GM04504 (cell line): ENCODE measurements at places on chromosomes 11 and 22.

DNA sequence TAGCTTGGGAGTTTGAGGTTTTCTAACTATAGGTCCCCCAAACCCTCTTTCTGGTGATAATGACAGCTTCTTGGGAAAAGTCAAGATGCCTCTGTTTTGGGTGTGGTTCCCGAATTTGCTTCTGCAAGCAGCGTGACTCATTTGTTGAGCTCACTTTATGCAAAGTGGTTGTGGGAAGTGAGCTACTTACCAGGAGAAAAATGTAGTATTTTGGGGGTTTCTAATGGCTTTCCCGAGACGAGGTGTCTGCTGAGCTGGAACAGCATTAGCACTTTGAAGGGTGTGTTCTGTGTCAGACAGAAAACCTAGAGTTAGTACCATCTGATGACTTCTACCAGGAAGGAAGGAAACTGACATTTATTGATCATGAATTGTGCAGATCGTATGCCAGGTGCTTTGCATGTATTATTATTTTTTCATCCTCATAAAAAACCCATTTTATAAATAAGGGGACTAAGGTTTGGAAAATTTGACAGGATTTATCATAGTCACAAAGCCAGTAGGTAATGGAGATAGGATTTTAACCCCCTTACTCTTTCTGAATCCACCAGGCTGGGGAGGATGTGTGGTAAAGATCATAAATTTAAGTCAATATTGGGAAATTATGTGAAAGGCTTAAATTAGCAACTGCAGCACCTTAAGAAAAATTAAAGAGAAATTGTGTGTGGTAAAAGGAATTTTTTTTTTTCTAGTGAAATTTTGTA is 108.8 kb upstream of the CD44 start:
- peak; percentile 69 for DNase-seq

GRCh38 chr11:250740-251299 is 14.0 kb downstream of the PSMD13 start:
- no peak for DNase-seq

DNA sequence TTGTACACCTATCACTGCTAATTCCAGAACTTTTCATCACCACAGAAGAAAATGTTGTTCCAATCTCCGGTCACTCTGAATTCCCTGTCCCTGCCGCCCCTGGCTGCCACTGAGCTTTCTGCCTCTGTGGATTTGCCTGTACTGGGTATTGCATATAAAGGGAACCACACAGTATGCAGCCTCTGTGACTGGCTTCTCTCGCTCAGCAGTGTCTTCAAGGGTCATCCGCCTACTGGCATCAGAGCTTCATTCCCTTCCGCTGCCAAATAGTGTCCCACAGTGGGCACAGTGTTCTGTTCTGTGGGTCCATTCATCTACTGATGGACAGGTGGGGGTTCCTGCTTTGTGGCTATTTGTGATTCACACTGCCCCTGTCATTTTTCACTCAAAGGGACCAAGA is 5.3 kb downstream of the DHCR7 start:
- DNase-seq, result no peak

DNA sequence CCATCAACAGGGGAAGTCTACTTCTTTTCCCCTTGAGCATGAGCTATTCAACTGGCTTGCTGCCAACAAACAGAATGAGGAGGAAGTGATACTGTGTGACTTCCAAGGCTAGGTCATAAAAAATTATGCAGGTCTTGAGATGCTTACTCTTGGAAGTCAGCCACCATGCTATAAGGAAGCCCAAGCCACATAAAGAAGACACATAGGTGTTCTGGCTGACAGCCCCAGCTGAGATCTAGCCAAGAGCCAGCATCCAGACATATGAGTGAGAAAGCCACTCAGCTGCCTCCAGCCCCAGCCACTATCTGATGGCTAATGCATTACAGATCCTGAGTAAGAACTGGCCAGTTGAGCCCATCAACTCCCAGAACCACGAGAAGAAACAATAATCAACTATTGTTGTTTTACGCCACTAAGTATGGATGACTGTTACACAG is 31.0 kb upstream of the PPP2R1B start:
- DNase-seq, result no peak

GRCh38 chr11:44913502-44913901 is 37.2 kb downstream of the TP53I11 start:
- DNase-seq, result no peak

- peak; percentile 31 for DNase-seq
Measured at GRCh38 chr11:73141309-73142127, 600 bp downstream of the FCHSD2 start.

DNA sequence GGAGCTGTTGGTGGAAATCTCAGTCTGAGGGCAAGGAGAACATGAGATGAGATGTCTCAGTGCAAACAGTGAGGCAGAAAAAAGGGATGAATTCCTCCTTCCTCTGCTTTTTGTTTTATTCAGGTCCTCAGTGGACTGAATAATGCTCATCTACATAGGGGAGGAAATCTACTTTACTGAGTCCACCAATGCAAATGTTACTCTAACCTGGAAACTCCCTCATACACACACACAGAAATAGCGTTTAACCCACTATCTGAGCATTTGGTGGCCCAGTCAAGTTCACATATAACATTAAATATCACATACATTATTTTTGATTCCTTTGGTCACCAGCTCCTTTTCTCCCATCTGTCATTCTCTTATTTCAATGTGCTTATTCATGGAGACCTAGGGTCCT is 418.8 kb downstream of the TMEM135 start:
- no peak for DNase-seq

- no peak for DNase-seq
Measured at GRCh38 chr22:17820879-17821439, 46.7 kb upstream of the BID start.

GRCh38 chr22:26174280-26174679 is 5.0 kb downstream of the SEZ6L start:
- DNase-seq, result peak; percentile 3

DNA sequence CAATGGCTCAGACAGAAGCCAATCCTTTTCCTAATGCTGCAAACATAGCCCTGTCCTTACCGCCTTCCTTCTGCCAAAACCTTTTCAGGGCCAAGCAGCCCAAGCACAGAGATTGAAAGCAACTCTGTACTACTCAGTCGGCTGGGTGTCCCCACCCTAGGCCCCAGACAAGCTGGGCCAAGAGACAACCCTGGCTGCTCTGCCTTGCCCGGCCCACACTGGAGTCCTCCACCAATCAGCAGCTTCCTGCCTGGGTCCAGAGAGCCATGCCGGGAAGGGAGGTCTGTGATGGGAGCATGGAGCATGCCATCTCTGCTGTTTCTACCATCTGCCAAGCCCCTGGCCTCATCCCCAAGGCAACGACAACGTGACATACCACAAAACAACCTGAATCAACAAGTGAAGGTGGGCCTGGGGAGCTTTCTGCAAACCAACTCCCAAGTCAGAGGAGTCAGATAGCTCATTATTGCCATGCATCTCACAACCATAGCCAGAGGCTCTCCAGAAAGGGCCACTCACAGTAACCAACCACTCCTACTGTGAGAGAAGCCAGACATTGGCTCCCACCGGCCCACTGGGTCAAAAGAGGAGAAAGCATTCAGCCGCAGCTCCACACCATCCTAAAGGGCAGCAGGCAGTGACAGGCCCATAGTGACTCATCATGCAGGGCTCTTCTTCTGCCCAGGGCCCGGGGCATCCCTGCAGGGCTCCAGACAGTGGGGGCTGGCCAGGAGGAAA is 18.2 kb downstream of the PATZ1 start:
- no peak for DNase-seq

DNA sequence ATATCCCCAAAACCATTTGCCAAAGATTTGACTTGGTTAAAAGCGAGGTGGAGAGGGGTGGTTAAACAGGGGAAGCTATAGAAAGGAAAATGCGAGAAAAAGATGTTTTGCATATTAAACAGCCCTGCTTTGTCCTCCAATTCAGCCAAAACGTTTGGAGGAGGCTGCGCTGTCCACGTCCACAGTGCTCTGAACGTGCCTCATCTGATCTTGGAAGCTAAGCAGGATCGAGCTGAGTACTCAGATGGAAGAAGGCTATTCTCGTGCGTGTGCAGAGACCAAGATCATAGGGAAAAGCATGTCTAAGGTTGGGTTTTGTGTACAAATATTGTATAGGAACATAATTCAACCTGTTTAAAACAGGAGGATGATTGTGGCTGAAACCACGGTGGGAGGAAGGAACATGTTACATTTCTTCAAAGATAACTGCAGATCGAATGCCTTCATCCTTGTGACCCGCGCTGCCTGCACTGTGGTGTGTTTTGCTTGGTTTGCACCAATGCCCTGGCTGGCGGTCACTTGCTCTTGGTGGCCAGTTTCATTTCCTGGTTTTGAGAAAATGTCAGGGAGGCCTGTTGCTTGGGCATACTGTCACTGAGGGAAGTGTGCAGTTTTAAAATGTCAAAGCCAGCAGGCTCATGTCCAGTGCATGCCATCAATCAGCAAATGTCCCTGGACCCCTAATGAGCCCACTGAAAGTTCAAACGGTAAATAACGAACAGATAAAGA is 40.4 kb downstream of the FLI1 start:
- DNase-seq, result no peak

DNA sequence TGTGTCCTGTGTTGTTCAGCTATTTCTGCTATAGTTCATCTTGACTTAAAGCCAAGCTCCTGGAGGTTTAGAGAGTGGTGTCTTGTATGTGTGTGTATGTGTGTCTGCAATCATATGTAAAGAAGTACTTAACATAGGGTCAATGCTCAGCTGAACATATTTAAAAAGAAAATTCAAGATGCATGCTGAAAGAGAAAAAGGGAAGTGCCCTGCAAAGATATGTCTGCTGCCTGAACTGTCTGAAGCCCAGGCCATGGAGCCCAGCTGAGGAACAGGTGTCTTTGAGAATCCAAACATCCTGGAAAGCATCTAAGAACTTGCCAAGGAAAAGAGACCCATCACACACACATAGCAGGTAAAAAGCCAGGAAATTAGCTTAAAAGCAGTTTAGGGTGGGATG is 6.6 kb downstream of the TCN1 start:
- no peak for DNase-seq

- DNase-seq, result no peak
Measured at GRCh38 chr22:32185821-32186220, 19.1 kb downstream of the RFPL2 start.

DNA sequence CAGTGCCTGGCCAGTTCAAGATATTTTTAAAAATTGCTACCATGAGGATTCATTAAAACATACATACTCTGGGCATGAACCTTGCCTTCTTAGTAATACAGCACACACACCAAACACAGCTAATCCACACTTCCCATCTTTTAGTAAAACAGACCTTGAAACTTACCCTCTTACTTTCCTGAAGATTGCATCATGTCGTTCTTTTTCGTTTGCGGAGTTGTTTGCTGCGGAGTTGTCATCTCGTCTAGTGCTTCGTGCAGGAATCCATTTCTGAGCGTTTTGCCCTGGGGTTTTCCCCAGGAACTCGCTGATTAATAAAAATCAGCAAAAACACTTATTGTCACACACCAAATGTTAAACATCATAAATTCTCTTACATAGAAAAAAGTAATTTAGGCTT is 3.0 kb downstream of the EIF4G2 start:
- DNase-seq, result no peak

DNA sequence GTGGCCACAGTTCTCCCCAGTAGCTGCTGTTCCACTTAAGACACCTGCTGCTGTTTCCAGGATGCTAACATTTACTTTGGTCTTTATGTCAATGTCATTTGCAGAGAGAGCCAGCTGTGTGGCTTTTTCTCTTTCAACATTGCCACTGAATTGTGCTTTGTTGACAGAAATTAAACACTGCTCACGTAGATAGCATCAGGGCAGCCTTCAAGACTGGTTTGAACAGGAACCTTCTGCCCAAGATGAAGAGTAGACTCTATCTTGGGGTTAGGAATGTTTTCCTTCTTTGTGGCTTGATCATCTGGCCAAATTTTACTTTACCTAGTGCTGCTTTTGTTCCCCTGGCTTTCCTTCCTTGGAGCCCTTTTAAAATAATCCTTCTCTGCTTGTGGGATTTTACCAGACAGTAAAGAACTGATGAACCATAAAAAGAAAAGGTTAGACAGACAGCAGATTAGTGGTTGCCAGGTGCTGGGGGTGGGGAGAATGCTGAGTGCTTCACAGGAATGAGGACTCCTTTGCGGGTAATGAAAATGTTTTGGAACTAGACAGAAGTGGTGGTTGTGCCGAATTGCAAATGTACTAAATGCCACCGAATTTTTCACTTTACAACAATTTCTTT is 22.7 kb upstream of the XBP1 start:
- DNase-seq, result no peak

- no peak for DNase-seq
Measured at GRCh38 chr22:39528080-39528661, 4.4 kb downstream of the RPS19BP1 start.

DNA sequence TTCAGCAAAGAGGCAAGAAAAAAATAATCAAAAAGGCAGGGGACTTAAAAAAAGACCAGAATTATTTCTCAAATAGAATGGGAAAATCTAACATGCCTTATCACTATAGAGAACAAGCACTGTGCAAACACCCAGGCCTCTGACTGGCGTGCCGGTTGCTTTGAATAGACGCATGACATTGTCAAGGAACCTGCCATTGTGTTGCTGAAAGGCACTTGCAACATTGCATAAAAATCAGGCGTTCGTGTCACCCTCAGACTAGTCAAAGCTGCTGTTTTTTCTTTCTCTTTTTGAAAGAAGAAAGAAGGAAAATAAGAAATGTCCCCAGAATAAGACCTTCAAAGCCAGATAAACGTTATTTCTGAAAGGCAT is 549.3 kb upstream of the CADM1 start:
- DNase-seq, result no peak

GRCh38 chr11:68038718-68039525 is at the start of gene TCIRG1:
TCIRG1 (plus strand) TSS chr11:68039025; CDS start chr11:68041272, 2,247 bp downstream.
- DNase-seq, result peak; percentile 71

- no peak for DNase-seq
Measured at GRCh38 chr22:48750282-48750681, 1077.4 kb downstream of the BRD1 start.

DNA sequence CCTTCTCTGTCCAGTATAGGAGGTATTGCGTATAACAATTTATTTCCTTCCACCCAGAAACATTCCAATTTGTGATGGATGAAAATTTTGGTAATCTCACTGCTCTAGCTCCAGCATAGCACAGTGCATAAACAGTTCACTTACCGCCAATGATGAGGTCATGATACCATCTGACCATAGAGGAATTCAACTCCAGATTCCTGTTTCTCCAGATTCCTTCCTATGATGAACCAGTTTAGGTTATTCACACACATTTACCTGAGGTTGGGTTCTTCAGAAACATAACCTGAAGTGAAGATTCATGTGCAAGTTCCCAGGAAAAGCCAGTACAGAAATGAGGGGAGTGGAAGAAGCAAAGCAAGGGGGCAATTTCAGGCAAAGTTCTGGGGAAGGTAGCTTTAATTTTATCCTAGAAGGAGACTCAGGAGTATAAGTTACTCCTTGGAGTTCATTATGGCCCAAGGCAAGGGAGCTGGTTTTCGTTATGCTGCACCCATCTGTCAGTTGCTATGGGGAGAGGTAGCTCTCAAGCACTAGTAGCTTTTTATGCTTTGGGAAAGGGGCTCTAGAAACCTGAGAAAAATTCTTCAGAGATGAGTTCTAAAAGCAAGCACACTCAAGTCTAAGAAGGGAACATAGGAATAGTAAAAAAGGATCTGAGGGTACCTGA is 121.6 kb downstream of the CASP12 start:
- DNase-seq, result no peak

GRCh38 chr22:28241656-28242290 is 322.7 kb upstream of the PITPNB start:
- DNase-seq, result no peak

GRCh38 chr11:79813551-79813950 is 372.7 kb upstream of the TENM4 start:
- DNase-seq, result no peak
